Stimulated activated CD8-positive, alpha-beta memory T cell treated with anti-CD3 and anti-CD28 coated beads, Interleukin-4, amount 100 ng/mL, for 1 hour (primary cell): ENCODE measurements at places on chromosomes 16 and 17.

DNA sequence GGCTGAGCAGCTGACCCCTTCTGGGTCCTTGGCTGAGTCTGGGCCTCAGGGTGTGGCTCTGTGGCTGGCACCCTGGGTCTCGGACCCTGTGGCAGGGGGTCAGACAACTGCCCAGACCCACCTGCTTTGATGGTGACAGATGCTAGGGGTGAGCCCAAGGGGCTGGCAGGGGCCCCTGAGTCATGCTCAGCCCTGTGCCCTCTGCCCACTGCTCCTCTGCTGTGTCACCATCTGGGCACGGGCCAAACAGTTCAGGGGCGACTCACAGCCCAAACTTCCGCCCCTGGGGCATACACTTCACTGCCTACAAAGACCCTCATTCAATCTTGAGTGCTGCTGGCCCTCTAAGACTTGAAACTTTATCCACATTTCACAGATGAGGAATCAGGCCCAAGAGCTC, 5.7 kb downstream of the ADGRG1 start:
- no peak for DNase-seq

- DNase-seq = no peak
These were observed 20.9 kb downstream of the HLF start for GRCh38 chr17:55285340-55286301.

GRCh38 chr17:37824534-37825485, 80.0 kb upstream of the HNF1B start:
- DNase-seq = no peak

DNA sequence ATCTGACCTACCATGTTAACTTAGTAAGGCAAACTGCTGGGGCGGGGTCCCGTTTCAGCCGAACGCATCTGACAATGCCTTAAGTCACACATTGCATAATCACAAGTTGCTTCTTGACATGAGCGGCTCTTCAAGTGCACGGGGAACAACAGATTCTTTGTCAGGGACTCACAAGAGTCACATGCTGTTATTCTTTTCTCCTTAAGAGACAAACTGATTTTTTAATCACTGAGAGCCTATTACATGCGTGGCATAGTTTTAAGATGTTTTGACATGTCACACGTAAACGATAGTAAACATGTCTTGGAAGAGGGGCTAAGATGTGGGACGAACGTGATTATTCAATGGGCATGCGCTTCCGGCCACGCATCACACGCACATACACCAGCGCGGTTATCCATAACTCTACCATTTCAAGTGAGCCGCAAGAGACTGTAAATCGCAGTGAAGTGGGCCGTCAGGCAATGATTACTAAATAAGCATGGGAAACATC, 63.4 kb downstream of the ADCY9 start:
- no peak for DNase-seq

- DNase-seq = no peak
These were observed 696.7 kb downstream of the MAF start for GRCh38 chr16:78903843-78904242.

- DNase-seq = no peak
These were observed 34.3 kb downstream of the ASPA start for GRCh38 chr17:3510090-3510489.

DNA sequence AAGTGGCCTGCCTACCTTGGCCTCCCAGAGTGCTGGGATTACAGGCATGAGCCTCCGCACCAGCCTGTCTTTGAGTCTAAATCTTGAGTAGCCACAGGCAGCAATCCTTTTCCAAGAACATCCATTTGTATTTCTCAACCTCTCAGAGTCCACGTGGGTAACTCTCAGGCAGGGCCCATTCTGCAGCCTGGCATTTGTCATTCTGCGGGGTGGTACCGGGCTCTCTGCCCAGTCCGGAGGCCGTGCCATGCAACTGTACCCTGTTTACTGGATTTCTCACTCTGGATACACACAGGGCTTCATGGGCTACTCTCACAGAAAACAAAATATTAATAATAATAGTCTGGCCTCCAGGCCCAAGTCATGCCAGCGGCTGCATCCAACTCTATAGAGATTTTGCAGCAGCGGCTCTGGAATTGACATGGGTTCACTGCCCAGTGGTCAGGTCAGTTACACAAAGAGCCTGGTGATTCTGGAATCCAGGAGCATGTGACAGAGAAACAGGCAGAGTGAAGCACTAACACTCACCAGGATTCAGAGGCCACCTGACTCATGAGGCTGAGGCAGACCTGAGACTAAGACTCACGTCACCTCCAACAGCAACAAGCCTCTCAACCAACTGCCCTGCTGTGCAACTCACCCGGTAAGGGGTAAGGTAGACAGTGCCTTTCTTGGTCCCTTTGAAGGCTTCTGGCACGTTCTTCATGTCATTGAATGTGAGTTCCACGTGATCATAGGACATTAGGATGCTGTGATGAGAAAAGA, 4.0 kb downstream of the WBP2 start:
- no peak for DNase-seq

DNA sequence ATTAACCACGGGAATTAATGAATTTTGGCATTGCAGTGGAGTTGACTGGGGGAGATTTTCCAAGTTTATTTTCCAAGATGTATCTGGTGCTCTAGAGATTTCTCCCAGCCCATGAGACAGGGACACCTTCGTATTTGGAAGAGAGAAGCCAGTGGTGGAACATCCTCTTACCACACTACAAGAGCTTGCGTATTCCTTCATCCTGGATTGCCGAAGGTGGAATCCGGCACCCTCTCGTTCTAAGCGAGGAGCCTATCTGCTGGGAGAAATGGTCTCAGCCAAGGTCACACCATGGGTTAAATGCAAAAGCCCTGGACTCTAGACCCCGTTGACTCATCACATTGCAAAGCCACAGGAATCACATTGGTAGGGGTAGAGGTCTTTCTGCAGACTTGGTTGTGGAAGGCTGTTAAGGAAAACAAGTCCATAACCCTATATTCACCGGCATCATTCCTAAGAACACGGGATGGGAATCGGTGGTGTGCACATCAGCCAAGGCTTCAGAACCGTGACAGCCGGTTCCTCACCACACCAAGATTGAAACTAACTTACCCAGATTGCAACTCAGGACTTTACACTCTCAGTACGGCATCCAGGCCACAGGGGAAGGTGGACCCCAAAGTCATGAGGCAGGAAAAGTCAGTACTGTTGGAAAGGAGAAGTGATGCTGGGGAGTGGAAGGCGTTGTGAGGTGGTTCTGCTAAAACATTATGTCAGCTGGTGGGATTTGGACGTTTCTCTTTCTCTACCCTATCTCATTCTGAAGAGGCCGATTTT, 259.8 kb downstream of the CPPED1 start:
- no peak for DNase-seq
